ENCODE measurements at places on chromosomes 4 and X.

DNA sequence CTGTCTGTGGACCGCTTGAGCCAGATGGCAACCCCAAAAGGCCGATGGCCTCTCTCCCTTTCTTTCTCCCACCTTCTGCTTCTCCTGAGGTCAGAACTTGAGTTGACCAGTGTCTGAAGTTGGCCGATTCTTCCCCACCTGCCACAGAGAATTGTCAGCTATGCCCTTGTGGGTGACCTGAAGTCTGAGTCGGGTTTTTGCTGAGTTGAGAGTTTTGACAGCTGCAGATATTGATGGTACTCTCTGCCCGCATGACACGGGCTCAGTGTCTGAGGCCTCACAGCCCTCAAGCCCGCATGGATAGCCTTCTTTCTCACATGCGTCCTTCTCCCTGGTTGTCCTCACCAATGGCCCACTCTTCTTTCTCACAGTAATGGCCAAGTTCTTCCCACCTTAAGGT, 111.0 kb downstream of the EFNB1 start:
- no peak for DNase-seq

DNA sequence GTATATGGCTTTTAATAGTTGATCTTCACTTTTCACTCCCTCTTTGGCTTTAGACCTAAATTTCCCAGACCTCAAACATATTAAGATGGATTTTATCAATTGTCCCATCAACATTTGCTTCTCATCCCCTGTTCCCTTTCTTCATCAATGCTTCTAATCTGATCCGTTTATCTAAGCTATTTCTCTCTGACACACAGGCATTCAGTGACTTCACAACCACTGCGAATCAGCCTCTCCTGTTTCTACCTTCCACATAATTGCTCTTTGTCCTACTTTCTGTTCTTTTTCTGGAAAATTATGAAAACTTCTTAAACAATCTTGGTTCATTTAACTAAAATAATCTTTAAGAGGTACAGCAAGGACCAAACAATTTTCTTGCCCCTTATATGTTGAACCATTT, 115.2 kb downstream of the GLRA3 start:
- no peak for DNase-seq

DNA sequence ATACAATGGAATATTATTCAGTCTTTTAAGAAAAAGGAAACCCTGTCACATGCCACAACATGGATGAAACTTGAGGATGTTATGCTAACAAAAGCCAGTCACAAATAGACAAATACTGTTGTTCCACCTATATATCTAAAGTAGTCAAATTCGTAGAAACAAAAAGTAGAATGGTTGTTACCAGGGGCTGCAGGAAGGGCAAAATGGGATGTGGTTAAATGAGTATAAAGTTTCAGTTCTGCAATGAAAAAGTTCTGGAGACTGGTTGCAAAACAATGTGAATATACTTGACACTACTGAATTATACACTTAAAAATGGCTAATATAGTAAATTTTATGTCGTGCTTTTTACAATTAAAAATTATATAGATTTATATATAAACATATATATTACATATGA, 12.2 kb downstream of the SPOCK3 start:
- no peak for DNase-seq

- peak; percentile 46 for DNase-seq
These were observed 46.5 kb upstream of the HMX1 start for GRCh38 chr4:8917868-8918783.

- DNase-seq, result no peak
These were observed 78.4 kb downstream of the PPEF2 start for GRCh38 chr4:75823812-75824211.

GRCh38 chr4:74953647-74954046, 20.7 kb downstream of the PARM1 start:
- no peak for DNase-seq

- DNase-seq, result no peak
These were observed 18.2 kb downstream of the MRFAP1 start for GRCh38 chr4:6658597-6659075.

- no peak for DNase-seq
These were observed 417.4 kb downstream of the PACRGL start for GRCh38 chr4:21117541-21118180.

DNA sequence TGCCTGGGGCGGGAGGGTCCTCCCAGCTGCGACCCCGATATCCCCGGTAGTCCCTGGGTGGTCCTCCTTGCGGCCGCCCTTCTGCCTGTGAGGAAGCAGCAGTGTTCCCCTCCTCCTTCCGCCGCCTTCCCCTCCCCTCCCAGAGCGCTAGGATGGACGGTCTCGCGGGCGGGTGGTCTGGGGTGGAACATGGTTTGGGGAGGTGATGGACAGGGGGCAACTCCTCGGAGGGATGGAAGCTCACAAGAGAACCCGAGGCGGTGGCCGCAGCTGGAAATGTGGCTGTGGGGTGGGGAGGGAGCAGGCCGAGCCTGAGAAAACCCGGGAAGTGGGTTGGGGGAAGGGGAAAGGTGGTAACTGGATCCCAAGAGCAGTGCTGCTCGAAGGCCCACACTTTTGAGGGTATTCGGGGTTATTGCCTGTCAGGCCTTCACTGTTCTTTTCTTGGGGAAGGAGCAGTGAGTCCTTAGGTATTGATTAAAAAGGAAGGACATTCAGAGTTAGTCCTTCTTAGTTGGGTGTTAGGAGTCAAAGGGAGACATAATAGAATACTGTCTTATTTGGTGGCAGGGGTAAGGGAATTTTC, 581 bp downstream of the UBE2K start:
- DNase-seq, result peak; percentile 59

- DNase-seq, result peak; percentile 11
These were observed 73.3 kb downstream of the TASL start for GRCh38 chrX:30504309-30504708.

DNA sequence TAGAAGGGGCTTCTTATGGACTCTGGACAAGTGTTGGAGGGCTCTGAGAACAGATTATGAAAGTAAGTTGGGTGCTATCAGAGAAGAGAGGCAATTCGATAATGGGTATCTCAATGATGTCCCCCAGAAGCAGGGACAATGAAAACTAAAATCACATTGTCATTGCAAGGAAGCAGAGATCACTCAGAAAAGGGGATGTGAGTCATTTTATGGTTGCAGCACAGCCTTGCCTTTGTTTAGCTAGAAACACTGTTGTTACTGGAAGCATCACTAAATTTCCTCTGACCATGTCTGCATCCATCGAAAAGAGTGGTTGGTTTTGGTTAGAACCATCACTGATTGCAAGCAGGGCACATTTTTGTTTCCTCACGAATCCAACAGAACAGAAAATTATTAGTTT, 246.8 kb upstream of the NWD2 start:
- DNase-seq, result no peak

DNA sequence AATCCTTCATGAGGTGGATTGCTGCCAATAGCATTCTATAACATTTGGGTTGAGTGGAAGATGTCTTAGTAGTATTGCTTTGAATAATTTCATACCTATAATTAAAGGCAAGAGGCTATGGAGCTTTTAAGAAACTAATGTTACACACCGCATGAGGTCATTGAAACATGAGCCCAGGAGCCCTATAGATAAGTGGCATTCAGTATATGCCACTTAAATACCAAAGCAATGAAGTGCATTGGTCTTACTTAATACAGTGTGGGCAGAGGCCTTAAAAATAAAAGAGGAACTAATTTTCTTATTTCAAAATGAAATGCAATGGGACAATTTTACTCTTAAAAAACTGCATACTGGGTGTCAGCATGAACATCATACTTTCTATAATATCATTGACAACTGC, 47.5 kb downstream of the SPATA18 start:
- no peak for DNase-seq

DNA sequence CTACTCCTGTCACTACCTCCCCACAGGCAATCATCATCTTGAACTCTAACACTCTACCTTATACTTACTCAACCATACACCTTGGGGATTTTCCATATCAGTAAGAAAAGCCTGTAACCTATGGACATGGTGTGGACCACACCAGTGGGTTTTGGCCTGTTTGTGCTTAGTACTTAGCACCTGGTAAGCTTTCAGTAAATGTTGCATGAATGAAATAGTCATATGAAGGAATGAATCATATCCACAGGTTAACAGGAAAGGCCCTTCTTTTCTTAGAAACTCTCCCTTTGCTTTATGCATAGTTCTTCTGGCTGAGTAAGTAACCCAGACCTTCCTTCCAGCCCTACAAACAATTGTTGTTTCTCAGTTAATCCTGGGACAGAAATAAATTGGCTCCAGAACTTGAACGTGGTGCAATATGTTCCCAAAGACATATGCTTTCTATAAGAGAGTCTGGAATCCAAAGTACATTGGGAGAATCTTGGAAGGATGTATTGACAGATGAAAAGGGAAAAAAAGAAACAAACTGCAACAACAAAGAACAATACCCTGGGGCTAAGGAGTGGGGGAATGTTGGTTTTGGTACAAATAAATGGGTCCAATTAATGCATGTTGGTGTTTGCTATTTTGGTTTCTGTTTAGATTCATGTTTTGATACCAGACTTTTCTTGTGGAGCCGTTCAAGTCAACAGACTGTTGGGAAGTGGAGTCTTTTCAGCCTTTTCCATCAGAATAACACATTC, 27.8 kb downstream of the RASL11B start:
- no peak for DNase-seq

- DNase-seq, result peak; percentile 30
These were observed 47.8 kb downstream of the SLIT2 start for GRCh38 chr4:20299515-20299914.

DNA sequence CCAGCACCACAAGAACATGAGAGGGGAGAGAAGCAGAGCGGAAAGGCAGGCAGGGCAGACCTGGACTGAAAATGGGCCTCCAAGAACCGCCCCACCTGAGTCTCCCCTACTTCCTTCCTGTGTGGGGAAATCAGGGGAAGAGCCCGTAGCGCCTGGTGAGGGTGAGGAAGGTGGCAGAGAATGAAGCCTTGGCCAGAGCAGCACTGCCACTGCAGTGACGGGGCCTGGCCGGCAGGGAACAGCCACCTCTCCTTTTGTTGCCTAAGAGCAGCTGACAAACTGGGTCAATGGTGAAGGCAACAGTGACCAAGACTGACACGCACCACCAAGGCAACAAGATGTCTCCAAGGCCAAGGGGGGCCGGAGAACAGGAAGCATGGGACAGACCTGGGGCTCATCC, 58.4 kb upstream of the CBR4 start:
- DNase-seq, result no peak

DNA sequence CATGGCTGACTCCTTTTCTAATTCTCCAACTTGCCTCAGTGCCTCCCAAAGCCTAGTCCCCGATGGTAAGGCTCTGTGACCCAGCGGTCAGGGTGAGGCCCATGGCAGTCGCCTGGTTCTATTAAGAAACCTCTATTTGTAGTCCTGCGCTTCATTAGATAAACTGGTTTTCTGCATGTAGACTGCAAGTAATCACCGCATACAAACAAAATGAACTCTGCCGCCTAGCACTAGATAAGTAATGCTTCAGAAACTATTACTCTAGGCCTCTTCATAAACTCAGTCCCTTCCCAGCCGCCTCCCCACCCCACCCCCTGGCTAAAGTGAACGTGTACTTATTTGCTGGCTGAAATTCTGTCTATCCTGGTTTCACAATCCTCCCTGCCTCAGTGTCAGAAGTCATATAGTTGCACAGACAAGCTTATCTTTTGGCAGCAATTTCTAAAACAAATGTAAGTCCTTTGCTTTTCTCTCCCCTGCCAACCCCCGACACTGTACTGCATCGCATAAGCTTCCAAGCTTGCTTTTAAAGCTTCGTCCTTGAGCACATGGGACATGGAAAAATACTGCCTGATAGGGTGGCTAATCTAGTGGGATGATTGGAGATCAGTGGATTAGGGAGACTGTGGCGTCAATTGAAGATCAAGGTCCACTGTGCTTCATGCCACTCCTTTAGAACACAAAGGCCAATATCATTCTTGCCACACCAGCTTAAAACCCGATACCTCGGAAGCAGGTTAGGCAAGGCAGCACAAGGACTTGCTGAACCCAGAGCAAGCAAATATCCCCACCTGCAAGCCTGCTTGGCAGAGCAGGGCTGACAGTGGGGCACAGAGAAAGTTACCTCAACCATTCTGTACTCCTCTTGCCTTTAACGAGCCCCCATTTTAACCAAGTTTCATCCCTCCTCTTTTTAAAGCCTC, 125.8 kb downstream of the IRF2 start:
- peak; percentile 91 for DNase-seq

DNA sequence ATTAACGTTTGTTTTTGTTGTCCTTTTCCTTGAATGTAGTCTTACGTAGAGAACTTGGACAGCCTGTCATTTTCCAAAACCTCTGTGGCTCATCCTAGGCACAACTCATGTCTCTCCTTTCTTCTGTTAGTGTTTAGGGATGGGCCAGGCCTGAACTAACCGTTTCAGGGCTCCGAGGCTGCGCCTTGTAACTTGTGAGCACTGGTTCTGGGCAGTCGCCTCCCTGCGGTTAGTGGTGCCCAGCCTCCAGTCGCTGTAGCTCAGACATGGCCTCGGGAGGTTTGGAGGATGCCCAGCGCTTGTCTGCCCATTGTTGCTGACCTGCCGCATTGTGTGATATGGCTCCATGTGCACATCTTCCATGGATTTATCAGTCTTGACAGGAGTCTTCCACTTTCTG, 32.8 kb downstream of the TMEM131L start:
- DNase-seq, result no peak

DNA sequence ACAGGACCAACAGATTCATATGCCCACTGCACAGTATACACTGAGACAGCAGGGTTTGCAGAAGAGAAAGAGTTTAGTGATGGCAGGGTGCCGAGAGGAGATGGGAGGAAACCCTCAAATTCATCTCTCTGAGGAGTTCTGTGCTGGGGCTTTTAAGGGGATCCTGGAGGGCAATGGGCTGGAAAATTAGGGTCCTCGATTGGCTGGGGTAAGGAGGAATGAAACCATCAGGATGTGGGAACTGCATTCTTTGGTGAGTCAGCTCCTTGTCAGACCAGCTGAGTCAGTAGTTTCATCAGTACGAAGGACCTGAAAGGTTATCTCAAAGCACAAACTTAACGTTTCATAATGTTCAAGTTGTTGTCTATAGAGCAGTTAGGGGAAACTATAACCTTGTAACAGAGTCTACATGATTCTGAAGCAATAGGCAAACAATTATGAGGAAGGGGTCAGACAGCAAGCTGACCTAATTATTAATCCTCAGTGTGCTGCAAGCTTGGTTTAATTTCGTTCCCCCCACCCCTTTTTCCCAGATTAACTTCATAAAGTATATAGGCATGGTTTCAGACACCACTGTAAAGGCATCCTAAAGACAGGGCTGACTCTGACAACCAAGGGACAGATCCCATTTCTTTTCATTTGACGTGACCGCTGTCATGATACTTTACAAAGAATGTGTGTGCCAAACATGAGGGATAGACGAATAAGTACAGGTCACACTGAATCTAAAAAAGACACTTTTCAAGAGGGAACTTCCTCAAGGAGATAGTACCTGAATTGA, 1.5 kb upstream of the MSMO1 start:
- DNase-seq, result no peak

GRCh38 chr4:148330724-148331123, 111.5 kb downstream of the NR3C2 start:
- DNase-seq, result no peak

DNA sequence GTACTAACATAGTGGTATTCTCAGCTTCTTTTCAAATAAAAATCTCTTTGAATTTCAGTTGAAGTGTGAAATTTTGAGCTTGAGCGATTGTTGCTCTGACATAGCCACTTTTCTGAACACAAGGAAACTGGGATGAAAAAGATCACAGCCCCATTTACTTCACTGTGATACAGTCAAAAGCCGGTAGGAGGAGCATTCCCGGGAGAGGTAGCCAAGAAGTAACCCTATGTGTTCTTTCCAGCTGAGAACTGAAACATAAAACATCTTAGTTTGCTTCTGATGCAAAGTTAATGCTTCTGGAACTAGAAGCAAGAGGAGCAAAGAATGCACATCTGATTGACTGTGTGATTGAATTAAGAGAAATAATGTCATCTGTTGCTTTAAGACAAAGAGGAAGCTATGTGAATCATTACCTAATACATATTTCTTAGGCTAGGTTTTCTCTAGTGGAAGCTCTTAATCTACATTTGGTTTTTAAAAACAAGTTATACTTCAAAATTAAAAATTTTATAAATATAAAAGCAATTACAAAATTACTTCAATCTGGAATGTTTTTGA, 88.3 kb upstream of the UNC5C start:
- no peak for DNase-seq

Measured in right lung (tissue), 10 donors.